ENCODE measurements at places on chromosomes 2 and 18.

DNA sequence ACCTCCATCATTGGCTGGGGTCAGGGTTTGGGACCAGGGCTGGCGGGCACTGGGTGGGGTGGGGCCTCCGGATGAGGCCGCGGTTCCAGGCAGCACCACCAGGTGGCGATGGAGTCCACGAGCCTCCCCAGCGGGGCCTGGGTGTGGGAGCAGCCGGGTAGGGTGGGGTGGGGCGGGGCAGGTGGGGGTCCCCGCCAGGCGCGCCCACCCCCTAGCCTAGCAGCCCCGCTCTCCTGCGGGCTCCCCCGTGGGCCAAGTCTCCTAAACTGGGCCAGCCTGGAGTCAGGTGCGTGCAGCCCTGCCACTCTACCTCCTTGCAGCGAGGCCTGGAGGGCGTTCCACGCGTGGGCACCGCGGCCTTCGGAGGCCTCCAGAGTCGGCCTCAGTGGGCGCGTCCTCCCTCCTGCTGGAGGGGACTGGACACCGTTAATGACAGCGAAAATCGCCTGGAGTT is 187.5 kb downstream of the TWIST2 start:
- no peak for DNase-seq

DNA sequence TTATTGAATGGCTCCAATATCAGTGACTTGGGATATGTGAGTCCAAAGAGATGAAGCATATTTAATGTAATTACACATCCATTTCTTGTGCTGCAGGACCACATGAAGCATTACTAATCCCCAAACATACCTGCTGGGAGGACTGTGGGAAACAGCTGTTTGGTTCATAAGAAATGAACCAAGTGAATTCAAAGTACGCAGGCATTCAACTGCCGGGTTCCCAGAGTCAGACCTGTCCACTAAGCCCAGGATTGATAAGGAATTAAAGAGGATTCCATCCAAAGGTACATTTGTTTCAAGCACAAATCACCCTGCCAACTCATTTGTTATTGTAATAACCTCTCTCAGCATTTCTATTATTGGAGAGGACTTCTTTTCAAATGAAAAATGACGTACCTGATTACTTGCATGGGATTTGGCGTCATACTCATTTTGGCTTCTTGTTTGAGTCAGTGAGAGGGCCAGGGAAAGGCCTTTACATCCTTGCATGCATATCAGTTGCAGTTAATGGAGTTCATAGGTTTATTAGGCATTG is 230.7 kb downstream of the TXNL1 start:
- no peak for DNase-seq

DNA sequence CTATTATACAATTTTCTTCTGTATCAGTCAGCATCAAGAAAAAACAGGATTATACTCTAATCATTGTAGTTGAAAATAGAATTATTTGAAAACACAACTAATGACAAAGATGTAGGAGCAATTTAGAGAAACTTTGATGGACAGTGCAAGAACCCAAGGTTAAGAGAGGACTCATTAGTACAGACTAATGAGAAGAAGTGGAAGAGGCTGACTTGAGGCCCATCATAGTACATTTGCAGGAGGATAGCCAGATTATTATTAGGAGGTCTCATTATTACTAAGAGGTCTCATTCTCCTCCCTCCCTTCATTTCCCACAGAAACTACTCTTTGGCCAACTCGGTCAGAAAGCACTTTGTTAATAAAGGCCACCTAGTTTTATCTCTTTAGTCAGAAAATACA is 1983.0 kb downstream of the SUCLG1 start:
- no peak for DNase-seq

DNA sequence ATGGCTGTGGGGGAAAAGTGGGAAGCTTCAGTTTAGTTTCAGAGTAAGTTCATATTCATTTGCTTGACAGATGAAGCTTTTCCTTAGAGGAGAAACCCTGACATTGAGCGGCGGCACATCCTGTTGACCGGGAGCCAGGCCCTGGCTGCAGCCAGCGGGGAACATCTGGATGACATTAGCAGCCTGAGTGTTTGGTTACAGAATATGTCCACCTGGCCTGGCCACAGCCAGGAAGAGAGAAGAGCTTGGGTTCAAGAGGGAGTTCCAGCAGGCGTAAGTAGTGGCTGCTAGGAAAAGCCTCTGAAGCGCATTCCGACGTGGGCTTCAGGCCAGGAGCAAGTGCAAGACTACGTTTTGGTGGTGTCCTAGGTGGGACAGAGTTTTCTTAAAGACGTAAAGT is 144.9 kb upstream of the MYCN start:
- no peak for DNase-seq

- DNase-seq: no peak
Measured at GRCh38 chr2:85330839-85331636, 3.2 kb upstream of the TGOLN2 start.

DNA sequence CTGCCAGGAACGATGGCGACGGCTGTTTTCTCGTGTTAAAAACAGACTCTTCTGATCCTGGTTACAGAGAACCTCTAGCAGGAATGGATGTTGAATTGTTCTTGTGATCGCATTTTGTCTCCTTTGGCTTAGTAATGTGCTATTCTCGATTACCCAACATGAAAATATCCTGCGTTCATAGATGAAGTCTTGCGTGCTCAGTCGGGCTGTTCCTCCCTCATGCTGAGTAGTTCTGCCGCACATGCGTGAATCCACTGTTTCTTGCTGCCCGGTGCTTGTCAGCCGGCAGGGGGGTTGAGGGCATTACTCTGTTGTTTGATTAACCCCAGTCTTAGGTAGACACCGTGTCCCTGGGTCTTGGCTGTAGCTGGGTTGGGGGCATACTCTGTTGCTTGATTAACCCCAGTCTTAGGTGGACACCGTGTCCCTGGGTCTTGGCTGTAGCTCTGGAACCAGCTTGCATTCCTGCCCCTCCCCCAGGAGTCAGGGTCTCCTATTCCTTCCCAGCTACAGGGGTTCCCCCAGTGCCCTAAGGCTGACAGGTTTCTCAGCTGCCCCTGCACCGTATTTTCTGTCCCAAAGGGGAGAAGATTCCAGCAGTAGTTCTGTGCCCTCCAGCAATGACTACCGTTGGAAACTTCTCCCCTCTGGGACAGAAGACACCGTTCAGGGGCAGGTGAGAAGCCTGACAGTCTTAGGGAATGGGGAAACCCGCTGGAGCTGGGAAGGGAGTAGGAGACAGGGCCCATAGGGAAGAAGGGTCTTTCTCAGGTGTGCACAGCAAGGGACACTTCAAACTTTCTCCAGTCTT is 22.1 kb upstream of the ASB1 start:
- DNase-seq: no peak

DNA sequence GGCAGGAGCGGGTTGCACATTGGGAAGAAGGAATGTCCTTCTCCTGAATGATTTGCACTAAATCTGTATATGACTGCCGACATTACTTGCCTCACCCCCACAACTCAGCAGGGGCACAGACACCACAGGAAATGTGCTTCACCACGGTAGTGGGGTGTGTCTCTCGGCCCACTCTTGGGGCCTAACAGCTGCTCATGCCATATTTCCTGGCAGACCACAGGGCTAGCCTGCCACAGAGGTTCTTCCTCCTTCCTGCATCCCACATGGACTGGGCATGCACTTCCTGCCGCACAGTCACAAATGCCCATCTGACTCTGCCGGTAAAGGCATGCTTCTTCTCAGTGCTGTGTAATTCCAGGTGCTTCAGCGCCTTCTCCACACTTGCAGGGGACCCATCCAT is 10.3 kb upstream of the PAPOLG start:
- no peak for DNase-seq

- peak; percentile 81 for DNase-seq
Measured at GRCh38 chr2:197675711-197676188, 363 bp upstream of the RFTN2 start.

- no peak for DNase-seq
Measured at GRCh38 chr2:197445746-197446145, 7.6 kb upstream of the COQ10B start.

GRCh38 chr2:217142649-217143266 is 282.9 kb upstream of the TNP1 start:
- DNase-seq: no peak

All from left renal cortex interstitium (tissue), 4 donors.